ENCODE measurements at places on chromosomes 1 and 21.

- DNase-seq, result no peak
These were observed 3.5 kb downstream of the RFX5 start for GRCh38 chr1:151343587-151343986.

GRCh38 chr1:235507623-235508022 lies 3.4 kb upstream of the B3GALNT2 start:
- DNase-seq, result no peak

GRCh38 chr1:67626090-67626860 lies 58.7 kb upstream of the GADD45A start:
- DNase-seq, result no peak

DNA sequence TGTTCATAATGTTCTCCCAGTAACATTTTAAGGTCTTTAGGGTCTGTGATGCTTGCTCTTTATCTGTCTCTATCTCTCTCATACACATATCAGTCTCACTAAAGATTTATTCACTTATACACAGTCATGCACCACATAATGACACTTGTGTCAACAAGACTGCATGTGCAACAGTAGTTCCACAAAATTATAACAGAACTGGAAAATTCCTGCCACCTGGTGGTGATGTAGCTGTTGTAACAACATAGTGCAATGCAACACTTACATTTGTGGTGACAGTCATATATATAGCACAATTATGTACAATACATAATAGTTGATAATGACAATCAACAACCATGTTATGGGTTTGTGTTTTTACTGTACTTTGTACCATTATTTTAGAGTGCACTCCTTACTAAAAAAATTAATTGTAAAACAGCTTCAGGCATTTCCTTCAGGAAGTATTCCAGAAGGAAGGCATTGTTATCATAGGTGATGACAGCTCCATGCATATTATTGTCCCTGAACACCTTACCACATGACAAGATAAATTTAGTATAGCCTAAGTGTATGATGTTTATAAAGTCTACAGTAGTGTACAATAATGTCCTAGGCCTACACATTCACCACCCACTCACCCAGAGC lies 8.1 kb downstream of the TDRD5 start:
- peak; percentile 66 for DNase-seq

DNA sequence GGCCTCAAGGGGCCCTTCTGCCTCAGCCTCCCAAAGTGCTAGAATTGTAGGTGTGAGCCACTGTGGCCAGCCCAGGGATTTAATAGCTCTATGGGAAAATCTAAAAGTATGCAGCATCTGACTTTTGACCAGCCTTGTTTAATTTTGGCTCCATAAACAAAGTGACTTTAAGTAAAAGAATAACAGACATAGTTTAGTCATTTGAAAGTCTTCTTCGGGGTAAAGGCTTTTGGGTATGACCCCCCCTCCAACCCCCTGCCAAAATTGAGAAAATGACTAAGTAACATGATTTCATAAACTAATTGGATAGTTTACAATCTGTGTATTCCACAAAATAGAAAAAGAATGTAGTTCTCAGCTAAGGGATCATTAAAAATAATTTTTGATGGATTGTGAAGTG lies 17.0 kb downstream of the GPBP1L1 start:
- no peak for DNase-seq

- no peak for DNase-seq
These were observed 7.1 kb downstream of the DHCR24 start for GRCh38 chr1:54879872-54880271.

- DNase-seq, result peak; percentile 41
These were observed 225.5 kb upstream of the SAMSN1 start for GRCh38 chr21:14771593-14771992.

DNA sequence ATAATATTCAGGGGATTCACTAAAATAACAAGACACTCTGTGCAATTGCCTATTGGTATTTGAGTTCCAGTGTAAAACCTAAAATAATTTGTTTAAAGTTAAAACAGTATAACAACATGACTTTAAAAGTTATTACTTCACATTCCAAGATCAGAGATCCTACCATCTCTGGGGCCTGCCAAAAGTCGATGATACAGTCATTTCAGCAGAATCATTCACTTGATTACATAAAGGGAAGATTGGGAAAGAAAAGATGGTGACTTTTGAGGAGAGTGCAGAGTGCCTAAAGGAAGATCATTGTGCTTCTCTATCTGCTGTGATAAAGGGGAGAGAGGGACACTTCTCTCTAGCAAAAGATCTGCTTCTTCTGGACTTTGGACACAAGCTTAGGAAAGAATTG lies 784.4 kb upstream of the ADGRL4 start:
- no peak for DNase-seq

GRCh38 chr1:7076117-7076516 lies 290.9 kb downstream of the CAMTA1 start:
- no peak for DNase-seq

GRCh38 chr1:11037740-11038182 lies 9.3 kb downstream of the MASP2 start:
- peak; percentile 65 for DNase-seq

DNA sequence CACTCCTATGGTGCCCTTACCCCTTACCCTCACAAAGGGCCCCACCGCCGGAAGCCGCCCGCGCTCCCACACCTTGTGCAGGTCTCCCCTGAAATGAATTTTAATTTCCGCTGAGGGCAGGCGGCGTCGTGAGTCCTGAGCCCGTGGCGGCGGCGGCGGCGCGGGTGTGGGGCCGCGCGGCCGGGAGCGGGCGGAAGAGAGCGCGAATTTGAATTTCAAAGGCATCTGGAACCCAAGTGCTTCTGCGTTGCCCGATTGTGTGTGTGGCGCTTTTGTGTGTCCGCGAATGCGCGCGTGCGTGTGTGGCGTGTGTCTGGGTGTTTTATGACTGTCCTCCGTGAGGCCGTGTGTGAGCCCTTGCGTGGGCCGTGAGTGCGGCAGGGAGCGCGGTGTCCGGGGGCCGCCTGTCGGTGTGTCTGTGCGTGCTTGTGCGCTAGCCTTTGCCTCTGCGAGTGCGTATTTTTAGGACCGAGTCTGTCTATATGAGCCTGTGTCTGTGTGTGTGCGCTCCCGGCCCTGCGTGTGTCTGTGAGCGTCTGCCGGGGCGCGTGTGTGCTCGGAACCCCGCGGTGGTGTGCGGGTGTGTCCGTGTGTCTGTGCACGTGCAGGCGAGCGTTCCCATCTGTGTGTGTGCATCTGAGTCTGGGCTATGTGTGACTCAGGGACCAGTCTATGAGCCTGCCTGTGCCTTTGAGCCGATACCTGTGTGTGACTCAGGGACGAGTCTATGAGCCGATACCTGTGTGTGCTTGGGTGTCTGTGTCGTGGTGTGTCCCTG lies 7.9 kb upstream of the ADGRB2 start:
- DNase-seq, result no peak

GRCh38 chr1:244980605-244981004 lies 116.3 kb upstream of the HNRNPU start:
- no peak for DNase-seq

DNA sequence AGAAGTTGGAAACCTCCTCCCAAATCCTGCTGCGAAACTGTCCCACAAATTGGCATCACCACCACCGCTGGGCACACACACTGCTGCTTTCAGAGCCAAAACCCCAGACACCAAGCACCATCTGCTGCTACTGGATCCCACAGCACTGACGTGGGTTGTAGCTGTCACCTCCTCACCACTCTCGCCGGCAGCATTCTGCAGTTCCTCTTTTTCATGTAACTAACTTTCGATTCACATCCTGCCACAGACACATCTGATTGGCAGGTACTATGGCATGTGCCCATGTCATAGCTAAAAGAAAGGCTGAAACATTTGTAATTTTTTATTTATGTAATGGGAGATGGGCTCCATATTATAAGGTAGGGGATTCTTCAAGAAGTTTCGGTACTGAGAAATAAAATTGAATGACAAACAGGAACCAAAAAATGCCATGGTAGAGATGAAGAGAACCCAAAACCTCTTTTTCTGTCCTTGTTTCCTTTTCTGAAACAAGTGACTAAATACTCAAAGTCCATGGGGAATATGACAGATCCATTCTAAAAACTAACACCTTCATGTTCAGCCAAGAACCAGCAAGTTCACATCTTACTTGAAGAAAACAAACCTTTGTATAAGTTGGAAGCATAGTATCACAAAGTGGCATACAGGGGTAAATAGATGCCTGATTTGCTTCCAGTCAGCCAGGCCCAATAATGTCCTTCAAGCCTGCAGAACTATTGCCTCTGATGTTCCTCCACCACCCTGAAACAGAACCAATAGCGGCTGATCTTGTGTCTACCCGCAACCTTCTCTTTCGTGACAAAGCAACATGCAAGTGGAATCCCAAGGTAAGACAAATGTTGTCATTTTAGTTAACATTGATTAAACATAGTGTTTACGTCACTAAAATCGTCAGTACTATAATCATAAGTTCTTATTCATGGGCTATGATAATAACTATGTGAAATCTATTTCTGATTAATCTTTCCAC lies 26.6 kb upstream of the RGS13 start:
- DNase-seq, result no peak

All from T47D (cell line).